ENCODE measurements at places on chromosomes 16 and 17.

DNA sequence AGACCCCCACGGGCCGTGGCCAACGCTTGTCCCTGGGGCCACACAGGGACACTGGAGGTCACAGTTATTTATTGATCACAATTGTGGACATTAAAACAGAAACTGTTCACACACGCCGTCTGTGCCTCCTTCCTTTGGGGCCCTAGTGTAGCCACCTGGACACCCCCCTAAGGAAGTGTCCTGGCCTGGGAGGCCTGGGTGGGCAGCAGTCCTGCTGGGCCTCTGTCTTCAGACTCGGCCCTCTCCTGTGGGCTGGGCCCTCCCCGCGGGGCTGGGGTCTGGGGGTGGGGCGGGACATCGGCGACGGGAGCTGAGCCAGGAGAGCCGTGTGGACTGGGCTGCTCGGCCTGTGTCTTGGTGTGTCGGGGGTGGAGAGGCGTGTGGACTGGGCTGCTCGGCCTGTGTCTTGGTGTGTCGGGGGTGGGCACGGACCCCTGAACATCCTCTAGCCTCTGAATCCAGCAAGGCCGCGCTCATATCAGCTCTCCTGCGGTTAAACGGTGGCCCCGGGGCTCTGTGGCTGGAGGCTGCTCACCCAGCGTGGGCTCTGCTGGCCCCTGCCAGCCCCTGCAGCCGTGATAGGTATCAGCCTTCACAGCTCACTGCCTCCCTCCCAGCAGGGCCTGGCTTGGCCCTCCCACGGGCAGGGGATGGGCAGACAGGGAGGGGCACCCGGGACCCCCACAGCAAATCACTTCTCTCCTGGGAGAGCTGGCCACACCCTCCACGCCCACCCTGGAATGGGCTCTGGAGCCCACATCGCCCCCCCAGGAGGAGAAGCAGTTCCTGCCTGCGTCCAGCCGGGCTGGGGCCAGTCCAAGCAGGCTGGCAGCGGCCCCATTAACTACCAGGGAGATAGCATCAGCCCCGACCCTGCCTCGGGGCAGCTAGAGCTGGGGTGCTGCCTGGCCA, 1.1 kb upstream of the NHLRC4 start:
- DNase-seq, result peak; percentile 73

DNA sequence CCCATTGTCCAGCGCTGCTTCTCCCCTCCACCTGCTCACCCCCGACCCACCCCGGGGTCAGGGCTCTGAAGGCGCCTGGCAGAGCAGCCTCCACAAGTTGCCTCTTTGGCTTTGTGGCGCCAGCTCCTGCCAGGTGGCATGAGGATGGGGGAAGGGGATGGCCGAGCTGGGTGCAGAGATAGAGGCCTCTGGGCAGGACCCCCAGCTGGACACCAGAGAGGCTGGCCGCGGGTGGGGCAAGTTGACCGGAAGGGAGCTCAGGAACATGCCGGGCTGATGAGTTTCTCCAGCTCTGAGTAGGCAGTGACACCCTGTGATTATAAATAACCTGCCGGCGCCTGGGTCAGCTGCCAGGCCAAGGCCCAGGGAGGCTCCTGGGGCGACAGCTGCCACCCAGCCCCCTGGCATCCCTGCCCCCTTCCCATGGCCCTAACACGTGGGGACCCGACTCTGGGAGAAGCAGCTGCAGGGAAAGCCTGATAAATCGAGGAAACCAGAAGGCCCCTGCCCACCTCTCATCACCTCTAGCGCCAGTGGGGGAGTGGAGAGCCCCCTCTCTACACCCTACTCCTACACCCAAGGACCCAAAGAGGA, 729 bp downstream of the P2RX5 start:
- DNase-seq, result no peak

DNA sequence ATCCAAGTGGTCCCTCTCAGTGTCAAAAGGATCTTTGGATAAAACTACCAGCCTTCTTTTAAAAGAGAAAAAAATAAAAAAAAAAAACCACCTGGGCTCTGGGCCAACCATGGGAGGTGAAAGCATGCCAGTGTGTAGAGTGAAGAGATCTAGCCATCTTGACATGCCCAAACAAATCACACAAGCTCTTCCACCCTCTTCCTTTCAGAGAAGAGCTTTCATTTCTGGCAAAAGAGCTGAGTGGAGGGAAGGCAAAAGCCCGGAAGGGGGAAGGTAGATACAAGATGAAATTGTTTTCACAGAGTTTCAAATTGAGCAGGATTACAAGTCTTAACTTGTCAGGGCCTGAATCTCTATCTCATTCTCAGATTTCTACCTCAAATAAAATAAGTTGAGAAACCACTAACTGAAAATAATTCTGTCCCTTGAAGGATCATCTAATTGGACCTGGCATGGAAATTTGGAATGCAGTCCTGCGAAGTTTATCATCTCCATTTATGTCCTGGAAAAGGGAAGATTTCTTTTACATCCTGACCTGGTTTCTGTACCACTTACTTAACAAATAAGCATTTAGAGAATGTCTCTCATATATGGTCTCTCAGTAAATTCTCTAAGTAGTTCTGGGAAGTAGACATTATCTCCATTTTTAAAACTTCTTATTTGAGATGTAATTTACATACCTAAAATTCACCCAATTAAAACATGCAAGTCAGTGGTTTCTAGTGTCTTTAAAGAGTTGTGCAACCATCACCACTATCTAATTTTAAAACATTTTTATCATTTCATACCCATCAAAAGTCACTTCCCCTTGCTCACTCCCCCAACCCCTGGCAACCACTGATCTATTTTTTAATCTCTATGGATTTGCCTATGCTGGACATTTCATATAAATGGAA, 93.7 kb downstream of the TANGO6 start:
- DNase-seq, result peak; percentile 15

DNA sequence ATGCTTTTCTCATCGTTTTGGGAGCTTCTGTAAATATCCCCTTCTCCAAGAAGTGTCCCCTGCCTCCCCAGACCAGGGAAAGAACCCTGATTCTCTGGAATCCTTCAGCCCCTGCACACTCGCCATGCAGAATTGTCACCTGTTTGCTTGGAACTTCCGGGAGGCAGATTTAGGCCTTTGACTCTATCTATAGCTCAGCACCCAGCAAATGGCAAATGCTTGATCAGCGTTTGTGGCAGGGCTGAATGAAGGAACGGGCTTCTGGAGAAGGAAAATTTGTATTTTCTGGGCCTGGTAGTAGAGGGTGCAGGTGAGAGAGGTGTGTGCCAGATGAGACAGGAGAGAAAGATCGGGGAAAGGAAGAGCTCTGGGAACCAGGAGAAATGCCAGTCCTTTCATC, 18.3 kb upstream of the CACNG4 start:
- no peak for DNase-seq

DNA sequence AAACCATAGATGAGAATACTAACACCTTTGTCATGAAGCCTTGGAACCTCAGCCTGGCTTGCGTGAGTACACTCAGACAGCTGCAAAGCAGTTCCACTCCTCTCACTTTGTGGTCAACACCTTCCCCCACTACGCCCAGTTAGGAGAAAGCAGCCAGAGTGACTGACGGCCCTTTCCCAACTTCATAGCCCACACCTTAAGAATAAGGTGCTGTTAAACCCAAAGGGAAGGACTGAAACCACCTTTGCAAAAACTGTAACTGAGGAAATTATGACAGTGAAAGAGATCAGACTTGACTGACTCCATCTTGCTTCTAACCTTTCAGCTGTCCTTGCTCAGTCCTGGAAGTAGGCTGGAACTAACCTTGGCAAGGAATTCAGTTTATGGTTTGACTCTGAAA, 13.7 kb downstream of the N4BP1 start:
- DNase-seq, result no peak

GRCh38 chr16:54159490-54160080, 127.0 kb downstream of the IRX3 start:
- no peak for DNase-seq

GRCh38 chr16:4060009-4060408, 56.2 kb downstream of the ADCY9 start:
- no peak for DNase-seq

GRCh38 chr17:78920528-78920927, 4.7 kb downstream of the TIMP2 start:
- peak; percentile 18 for DNase-seq

- no peak for DNase-seq
Observed at GRCh38 chr17:74427048-74427762, 4.7 kb upstream of the GPRC5C start.

GRCh38 chr16:85483424-85483823, 129.7 kb upstream of the GSE1 start:
- DNase-seq, result no peak

GRCh38 chr16:85316321-85316919, 204.1 kb upstream of the CIBAR2 start:
- peak; percentile 65 for DNase-seq

DNA sequence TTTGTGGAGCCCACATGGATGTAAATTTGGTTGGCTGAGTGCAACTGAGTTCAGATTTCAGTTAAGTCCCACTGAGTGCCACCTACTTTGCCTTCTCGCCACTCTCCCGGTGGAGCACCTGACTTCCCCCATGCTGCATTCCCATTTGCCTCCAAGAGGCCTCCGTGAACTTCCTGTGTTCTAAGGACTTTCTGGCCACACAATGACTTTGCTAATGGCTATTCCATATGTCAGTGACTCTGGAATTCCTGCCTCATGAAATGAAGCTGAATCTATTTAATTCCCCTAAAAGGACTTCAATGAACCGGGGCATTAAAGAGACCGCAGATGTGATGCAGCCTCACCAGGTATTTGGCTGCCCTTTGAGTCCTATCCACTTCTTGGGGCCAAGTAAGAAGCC, 29.9 kb downstream of the ABCC12 start:
- no peak for DNase-seq

DNA sequence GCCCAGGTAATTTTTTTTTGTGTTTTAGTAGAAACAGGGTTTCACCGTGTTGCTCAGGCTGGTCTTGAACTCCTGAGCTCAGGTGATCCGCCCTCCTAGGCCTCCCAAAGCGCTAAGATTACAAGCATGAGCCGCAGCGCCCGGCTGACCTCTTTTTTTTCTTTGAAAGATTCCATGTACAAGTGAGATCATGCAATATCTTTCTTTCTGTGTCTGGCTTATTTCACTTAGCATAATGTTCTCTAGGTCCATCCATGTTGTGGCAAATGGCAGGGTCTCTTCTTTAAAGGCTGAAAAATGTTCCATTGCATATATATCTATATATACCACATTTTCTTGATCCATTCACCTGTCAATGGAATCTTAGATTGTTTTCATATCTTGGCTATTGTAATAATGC, 255.0 kb upstream of the MYOCD start:
- DNase-seq, result no peak

DNA sequence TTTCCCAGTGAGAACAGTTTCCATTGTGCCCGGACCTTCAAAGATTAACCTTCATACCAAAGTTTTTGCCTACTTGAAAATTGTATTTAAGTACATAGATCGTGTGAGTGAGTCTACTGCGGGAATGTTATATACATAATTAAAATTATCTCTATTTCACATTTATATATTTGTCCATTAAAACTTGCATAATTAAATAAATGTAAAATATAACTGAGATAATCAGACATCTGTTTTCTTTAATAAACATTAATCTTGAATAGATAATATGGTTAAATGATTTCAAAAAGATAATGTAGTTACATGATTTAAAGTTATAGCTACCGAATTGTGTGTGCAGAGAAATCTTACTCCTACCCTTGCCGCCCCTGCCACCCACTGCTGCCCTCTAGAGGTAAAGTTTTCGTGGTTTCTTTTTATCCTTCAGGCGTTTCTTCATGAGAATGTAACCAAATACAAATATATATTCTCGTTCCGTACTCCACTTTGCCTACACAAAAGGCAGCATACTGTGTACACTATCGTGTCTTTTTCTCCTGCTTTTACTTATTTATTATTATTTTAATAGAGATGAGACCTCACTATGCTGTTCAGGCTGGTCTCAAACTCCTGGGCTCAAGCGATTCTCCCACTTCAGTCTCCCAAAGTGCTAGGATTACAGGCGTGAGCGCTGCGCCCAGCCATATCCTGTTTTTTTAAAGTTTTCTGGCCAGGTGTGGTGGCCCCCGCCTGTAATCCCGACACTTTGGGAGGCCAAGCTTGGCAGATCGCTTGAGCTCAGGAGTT, 35.6 kb downstream of the RPA1 start:
- peak; percentile 11 for DNase-seq

DNA sequence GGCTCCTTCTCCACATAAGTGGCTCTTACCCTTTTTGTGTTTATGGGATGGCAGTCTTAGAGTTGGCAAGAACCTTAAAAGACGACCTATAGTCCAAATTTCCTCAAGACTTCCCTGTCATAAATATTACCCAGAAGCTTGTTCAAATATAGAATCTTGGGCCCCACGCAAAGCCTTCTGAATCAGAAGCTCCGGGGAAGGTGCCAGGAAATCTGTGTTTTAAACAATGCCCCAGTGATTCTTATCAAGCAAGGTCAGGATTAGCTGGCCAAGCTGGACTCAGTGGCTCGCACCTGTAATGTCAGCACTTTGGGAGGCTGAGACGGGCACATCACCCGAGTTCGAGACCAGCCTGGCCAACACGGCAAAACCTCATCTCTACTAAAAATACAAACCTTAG, 85.7 kb downstream of the TIMM22 start:
- DNase-seq, result no peak

GRCh38 chr17:72421128-72422092, 300.6 kb downstream of the SOX9 start:
- DNase-seq, result peak; percentile 59

DNA sequence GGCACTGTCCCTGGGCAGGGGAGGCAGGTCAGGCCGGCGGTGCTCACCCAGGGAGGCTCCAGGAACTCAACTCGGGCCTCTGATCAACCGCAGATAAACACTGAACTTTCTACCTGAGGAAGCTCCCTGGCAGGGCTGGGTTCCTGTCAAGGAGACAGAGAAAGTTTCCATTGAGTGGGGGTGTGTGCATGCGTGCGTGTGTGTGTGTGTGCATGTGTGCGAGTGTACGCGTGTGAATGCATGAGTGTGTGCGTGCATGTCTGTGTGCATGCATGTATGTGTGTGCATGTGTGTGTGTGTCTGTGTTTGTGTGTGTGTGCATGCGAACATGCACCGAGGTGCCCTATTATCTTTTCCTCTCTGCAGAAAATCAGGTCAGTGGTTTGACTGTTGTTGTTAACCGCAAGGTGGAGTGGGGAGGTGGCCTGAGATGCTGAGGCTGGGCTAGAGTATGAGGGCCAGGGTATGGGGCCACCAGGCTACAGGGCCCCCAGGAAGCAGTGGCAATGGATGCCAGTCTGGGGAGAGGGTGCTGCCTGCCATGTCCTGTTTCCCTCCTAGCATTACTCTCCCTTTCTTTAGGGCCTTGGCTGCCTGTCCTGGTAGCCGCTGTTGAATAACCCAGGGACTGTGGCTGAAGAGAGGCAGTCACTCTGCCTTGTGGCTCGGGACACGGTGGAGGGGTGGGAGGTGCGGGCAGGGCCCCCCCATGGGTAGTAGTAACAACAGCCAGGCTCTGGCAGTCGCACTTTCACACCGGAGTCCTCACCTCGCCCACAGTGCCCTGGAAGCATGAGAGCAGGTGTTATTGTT, 24.0 kb downstream of the CCR7 start:
- no peak for DNase-seq

DNA sequence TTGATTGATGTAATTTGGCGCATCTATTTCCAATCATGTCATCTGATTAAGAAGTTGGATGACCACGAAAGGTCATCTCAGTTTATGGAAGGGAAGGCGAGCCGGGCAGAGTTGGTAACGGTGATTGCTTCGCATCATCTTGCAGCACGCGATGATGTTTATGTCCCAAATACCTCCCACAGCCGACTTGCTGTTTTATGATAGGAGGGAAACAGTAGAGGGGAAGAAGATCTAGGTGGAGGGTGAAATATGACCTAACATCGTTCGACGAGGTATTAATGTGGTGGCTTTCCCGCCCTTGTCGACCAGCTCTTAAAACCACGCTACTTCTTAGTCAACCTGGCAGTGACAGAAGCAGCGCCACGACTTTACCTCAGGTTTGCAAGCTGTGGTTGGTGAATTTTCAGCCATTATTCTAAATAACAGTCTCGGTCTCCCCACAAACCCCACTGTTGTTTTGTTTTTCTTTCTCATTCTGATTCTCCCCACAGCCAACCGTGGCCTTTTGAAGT, 805 bp upstream of the TANC2 start:
- no peak for DNase-seq

All from lung (tissue), 17 donors.